CD4-positive, alpha-beta T cell treated with Interleukin-15 for 1 hour (primary cell): ENCODE measurements at places on chromosomes 5 and 9.

GRCh38 chr5:56112526-56113121 lies 117.9 kb upstream of the IL6ST start:
- DNase-seq = no peak

- DNase-seq = no peak
Observed at GRCh38 chr9:7936163-7936562, 136.6 kb upstream of the DMAC1 start.

DNA sequence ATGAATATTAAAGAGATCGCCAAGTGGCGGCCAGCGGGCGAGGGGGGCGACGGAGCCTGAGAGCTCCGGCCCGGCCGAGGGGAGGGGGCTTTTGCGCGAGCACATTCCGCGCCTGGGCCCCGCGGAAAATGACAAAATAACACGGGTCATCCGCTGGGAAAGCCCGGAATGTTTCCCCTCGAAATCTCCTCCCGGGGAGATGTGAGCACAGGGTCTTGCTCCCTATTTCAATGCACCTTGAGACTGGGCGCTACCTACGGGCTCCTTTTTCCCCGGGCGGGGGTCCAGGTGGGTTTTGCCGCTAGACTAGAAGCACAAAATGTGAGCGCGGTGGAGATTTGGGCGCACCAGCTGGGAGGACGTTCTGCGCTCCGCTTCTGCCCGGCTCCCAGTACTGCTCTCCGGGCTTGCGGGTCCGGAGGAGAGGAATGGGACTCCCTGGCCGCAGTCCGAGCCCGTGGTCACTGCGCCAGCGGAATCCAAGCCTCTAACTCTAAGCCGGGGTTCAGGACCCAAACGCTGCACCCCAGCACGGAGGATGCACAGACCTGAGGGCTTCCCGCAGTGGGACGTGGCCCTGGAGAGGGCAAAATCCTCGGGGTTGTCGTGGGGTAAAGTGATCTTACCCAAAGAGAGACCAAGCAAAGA lies 2.8 kb upstream of the PRDM12 start:
- DNase-seq = no peak

DNA sequence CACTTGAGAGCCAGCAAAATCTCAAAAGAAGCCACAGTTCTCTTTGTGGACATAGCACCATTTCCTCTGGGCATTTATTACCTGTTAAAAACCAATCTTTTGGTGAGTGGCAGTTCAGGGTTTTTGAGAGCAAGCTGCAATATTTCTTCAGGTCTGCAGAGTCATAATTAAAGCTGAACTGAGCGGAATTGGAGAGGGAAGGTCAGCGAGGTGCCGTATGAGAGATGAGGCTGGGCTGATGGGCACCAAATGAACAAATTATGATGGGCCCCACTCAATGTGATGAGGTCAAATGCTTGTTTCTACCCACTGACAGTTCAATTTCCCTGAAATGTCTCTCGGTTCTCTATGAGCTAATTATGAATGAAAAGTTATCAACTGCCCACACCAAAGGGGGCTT lies 231.9 kb downstream of the AP3B1 start:
- no peak for DNase-seq

DNA sequence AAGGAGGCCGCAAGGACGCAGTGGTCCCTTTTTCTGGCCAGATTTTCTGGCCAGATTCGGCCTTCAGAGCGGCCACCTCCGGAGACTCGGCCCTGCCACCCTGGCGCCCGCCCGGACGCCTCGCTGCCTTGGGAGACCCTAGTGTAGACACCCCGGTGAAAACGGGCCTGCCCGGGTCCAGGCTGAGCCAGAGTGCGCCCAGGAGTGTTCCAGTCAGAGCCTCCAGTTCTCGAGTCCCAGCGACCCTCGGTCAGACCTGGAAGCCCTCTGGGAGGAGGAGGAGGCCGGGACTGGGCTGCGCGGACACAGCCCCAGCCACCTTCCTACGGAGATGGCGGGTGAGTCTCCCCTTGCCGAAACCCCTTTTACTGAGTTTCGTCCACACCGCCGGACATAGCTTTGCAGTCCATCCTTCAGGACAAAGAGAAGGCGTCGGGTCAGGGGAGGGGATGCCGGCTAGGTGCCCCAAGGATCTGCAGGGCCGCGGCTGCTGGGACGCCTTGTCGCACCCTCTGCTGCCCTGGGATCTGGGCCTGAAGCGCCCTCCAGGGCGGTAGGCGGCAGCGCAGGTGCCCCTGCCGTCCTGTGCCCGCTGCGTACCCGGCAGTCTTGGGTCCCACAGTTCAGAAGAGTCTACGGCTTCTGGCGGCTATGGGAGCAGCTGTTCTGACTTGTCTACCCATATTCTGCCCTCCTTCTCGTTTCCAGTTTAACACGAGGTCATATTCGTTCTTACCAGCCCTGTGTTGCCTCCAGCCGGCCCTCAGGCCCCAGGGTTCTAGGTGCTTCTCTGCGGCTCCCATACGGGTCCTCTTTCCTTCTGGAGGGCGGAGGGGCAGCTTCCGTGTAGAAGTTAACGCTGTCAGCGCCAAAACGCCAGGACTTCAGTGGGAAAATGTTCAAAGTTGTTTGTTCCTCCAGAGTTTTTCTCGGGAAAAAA lies 1771.7 kb upstream of the CDH9 start:
- DNase-seq = no peak

GRCh38 chr5:169828385-169828784 lies 151.9 kb downstream of the INSYN2B start:
- no peak for DNase-seq

DNA sequence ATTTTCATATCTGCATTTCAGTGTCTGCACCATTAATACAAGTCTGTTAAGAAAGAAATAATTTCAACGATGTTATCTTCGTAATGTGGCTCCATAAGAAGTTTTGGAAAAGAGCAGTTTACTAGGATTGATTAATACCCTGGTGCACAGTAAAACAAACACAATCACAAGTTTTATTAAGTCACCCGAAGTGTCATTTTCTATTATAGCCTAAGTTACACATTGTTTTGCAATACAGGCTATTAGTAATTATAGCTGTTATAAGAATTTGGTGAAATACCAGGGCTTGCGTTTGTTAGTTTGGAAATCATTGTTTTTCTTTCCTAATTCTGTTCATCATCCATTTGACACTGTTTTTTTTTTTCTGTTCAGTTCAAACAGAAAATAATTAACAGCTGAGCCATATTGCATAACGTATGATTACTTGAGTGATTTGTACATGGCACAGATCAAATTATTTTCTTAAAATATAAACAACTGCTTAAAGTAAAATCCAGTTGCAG lies 30.6 kb downstream of the LVRN start:
- DNase-seq = no peak

GRCh38 chr5:116248432-116248831 lies 163.6 kb downstream of the COMMD10 start:
- no peak for DNase-seq

DNA sequence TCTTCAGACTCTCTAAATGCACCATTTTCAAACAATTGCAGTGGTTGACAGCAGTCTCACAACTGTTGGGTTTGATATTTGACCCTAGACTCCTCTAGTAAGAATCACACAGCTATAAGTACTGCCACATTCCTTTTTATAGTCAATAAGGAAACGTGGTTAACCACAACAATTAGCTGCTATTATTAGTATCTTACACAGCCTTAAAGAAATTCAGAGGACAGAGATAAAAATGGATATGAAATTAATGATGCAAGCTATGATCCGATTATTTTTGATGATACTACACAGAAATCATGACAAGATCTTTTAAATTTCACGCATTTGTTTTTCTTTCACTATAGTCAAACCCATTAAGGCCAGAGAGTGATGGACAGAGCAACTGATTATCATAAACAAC lies 288.6 kb upstream of the C9orf72 start:
- no peak for DNase-seq

DNA sequence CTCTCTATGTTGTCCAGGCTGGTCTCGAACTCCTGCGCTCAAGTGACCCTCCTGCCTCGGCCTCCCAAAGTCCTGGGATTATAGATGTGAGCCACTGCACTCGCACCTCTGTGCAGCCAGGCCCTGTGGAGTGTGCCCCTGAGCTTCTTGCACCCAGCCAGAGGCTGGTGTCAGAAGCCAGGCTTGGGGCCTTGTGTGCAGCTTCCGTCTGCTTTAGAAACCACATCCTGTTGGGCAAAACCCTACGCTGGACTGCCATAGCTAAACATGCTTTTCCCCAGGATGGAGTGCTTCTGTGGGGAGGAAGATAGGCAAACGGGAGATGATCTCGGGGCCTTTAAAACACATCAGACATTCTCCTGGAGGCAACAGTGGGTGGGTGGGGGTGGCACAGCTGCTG lies 40.1 kb downstream of the PRRT1B start:
- peak; percentile 66 for DNase-seq

- DNase-seq = no peak
Observed at GRCh38 chr9:4220346-4220745, 79.5 kb downstream of the GLIS3 start.

GRCh38 chr9:105054491-105054890 lies 126.5 kb upstream of the ABCA1 start:
- DNase-seq = no peak

- DNase-seq = no peak
Observed at GRCh38 chr9:89514337-89514736, 16.4 kb upstream of the SEMA4D start.

GRCh38 chr5:1292846-1293415 lies 1.9 kb downstream of the TERT start:
- no peak for DNase-seq

DNA sequence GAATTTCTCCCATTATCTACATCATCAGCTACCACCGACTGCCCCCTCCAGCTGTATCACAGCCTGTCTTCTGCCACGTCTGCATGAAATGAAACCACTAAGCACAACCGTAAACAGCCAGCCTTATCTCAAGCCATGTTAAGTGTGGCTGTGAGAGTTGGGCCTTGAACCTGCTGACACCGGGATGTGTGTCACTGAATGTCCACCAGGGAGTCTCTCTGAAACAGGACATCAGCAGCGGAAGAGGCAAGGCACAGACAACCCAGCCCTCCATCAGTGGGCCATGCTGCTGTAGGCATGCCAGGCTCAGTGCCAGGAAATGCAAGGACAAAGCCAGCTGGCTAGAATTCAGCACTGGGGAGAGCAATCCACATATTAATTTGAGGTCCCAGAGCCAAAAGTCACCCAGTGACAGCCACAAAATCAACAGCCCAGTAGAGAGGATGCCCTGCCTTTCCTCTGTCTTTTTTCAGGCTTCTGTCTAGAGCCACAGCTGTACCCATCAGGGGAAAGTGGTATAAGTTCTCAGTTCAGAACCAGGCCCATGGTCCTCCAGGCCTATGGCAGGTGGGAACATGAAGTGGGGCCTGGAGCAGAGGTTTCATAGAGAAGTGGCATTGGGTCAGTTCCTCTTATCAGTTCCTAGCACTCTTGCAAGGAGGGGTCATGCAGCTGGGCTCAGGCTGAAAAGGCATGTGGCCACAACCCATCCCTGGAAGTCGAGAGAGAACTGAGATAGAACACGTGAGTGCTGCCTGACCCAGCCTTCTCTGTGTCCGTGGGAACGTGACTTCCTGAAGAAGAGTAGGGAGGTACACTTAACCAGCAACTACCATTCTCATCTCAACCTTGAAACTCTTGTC lies 199.4 kb downstream of the ESM1 start:
- DNase-seq = peak; percentile 67

GRCh38 chr5:169716287-169716686 lies 79.2 kb downstream of the DOCK2 start:
- DNase-seq = no peak

DNA sequence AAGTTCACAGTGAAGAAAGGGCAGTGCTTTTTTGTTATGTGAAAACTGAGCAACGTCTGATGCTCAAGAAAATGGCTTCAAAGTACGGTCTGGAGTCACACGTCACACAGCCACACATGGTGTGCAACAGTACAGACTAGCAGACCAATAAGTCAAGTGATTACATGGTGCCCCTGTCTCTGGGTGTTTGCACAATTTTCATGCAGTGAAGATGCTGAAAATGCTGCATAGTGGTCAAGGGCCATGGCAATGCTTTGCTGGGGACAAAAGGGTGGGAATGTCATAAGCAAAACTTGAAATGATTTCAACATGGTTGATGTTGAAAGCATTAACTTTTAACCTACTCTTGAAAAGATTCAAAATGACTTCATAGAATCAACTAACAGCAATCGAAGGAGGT lies 231.2 kb downstream of the EBF1 start:
- DNase-seq = no peak
